ENCODE measurements at places on chromosomes 3 and 15.

DNA sequence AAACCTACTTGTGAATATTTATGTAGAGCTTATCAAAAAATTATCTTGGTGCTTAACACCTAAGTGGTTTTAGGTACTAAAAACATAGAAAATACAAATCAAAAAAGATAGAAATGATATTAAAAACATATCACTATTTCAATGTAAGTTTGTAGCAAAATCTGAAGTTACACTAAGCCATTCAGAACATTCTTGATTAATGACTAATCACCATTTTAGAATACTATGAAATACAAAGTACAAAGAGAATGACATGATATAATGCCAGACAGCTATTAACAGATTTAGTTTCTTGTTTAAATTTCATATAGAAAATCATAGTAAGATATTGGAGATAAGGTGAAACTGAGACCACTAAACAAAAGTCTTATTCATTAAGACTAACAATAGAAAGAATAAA lies 169.7 kb upstream of the AGTR1 start:
- no peak for DNase-seq

- no peak for DNase-seq
Measured at GRCh38 chr15:57625703-57626448, 34.2 kb downstream of the MYZAP start.

DNA sequence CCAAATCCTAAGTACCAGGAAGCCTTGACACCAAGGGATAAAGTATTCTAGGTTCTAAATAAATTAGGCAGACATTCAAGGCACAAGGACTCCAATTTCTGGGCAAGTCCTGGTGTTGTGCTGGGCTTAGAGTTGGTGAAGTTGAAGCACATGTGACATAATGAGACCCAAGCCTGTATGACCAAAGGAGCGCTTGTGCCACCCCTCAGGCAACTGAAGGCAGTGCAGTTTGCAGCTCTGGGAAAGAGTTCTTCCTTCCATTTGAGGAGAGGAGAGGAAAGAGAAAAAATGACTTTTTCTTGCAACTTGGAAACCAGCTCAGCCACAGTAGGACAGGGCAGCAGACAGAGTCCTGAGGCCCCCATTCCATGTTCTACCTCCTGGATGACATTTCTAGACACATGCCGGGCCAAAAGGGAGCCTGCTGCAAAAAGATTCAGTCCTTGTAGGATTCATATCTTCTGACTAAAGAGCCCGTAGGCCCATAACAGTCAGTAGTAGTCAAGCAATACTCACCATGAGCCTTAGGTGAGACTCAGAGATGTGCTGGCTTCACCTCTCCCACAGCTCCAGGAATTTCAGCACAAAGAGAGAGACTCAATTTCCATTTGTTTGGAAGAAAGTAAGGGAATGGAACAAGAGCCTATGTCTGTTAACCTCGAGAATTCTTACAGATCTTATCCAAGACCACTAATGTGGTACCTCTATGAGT lies 588.8 kb upstream of the BCHE start:
- DNase-seq, result no peak

DNA sequence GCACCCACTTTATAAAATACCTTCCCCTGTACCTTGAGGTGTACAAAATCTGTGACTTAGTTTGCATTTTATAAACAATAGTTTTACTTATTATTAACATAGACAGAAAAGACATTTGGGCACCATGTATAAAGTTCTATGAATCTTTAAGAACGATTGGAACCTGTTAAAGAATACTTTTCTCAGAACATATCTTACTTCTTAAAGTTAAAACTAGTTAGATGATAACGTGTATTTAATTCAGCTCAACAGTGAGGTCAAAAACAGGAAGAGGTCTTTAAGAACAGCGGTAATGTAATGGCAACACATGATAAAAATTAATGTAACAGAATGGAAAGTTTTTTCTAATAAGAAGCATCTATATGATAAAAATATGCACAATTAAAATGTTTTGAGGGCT lies 25.0 kb downstream of the CPOX start:
- no peak for DNase-seq

- no peak for DNase-seq
Measured at GRCh38 chr15:33788906-33789540, 179.3 kb upstream of the CHRM5 start.

All from stimulated activated CD4-positive, alpha-beta T cell treated with anti-CD3 and anti-CD28 coated beads, TNF-alpha, amount 100 ng/mL, for 24 hours (primary cell).